ENCODE measurements at places on chromosomes 13 and 19.

DNA sequence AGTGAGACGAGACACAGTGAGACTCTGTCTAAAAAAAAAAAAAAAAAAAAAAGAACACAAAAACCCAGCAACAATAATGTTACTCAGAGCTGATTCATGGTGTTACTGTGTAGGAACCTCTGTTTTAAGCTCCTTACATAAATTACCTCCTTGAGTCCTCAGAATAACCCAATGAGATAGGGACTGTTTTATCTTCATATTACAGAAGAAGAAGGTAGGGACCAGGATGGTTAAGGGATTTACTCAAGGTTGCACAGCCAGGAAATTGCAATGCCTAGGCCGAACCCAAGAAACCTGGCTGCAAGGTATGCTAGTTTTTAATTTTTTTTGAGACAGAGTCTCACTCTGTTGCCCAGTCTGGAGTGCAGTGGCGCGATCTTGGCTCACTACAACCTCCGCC lies 1.5 kb upstream of the DAND5 start:
- DNase-seq: peak; percentile 42

DNA sequence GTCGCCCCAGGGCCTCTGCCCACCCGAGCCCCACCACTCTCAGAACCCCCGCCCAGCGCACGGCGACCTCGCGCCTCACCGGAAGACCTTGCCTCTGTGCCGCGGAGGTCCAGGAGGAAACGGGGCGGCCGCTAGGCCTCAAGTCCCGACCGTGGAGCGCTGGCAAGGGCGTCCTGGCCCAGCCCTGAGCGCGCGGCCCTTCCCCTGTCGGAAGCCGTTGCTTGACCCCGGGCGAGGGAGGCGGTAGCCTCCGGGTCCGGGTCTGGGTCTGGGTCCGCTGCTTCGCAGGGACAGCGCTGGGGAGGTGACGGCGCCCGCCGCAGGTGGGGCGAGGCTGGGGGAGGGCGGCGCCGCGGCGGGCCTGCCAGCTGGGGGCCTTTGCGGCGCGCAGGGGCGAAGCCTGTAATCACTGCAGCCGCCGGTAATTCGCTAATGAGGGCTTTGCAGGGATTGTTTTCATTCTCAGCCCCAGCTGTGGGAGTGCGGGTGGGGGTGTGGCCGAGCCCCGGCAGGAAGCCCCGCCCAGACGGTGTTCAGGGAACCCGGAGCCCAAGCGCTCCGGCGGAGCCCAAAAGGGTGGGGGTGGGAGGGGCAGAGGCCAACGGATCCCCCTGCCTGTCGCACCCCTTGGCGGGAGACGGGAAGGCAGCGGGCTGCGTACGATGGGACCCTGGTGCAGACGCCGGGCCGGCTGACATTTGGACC lies 8.6 kb downstream of the C19orf25 start:
- no peak for DNase-seq

GRCh38 chr19:8576273-8576993 lies 809 bp downstream of the MYO1F start:
- no peak for DNase-seq

- DNase-seq: peak; percentile 48
Measured at GRCh38 chr13:93847162-93847561, 620.6 kb downstream of the GPC6 start.

DNA sequence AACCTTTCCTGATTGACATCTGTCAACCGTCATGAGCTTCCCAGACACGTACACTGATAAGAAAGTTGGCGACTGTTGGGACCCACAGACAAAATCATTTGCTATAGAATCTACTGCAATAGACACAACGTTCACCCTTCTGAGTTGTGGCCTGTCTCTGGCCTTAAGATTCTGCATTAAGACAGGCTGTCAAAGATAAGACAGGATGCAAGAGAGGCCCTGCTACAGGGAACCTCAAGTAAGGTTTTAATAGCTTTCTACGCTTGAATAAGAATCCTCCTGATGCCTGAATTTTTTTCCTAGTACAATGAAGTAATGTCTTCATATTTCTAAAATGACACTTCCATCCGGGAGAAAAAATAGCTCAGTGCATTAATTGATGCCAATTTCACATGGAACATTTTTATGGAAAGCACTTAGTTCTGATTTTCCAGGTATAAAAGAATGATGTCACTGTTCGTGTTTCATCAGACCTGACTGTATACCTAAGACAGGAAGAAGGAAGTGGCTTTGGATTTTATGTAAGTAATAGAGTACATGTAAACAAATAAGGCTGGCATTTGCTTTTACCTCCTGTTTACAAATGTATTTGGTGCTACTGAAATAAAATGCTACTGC lies 275.2 kb upstream of the GPC6 start:
- DNase-seq: peak; percentile 39

DNA sequence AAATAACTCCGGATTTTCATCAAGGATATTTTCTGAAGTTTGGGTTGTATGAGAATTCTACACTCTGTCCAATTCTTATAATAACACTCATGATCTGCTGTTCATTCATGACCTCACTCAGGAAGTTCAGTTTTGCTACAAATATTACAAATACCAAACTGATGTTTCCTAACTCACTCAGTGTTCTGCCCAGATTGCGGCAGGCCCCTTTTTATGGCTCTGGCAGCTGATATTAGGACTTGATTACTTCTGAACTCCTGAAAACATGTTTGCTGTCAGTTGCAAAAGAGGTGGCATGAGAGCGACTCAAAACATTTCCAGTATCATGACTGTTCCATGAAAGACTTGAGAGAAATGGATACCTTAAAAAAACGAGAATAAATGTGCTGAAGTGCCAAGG lies 188.0 kb downstream of the RGCC start:
- peak; percentile 52 for DNase-seq

DNA sequence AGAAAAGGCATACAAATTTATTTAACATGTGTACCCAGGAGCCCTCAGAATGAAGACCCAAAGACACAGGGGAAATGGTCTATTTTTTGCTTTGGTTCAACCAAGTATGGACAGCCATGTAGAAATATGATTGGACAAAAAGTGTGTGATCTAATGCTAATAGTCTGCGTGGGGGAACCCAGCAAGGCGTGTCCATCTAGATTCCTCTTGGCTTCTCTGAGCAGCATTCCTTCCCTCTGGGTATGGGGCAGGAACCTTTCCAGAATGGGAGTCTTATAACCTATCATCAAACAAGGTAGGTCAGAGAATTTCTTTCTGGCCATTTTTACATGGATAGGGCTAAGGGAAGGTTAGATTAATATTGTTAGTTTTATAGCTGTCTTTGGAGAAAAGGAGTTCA lies 698.2 kb downstream of the FGF9 start:
- DNase-seq: no peak

DNA sequence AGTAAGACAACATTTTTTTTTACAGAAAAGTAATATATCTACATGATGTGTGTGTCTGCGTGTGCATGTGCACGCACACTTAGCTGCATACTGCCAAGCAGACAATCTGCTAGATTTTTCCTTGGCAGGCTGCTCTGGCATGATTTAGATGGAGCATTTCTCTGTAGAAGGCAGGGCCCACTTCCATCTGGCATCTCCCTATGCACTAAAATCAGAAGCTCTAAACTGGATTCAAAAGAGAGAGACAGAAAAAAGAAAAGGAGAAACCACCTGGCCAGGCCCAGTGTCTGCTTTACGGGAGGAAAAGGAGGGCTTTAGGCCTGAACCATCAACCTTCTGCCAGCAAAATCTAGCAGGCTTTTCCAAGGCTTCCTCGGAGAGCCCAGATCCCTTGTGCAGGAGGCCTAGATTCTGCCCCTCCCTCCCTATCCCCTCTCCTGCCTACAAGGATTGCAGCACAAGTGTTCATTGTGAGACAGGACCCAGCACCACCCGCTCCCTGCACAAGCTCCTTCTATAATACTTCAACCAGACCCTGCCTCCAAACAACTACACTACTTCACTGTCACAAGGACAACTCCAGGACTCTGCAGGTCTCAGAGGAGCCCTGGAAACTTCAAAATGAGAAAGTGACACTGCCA lies 99.3 kb downstream of the DOCK9 start:
- no peak for DNase-seq

DNA sequence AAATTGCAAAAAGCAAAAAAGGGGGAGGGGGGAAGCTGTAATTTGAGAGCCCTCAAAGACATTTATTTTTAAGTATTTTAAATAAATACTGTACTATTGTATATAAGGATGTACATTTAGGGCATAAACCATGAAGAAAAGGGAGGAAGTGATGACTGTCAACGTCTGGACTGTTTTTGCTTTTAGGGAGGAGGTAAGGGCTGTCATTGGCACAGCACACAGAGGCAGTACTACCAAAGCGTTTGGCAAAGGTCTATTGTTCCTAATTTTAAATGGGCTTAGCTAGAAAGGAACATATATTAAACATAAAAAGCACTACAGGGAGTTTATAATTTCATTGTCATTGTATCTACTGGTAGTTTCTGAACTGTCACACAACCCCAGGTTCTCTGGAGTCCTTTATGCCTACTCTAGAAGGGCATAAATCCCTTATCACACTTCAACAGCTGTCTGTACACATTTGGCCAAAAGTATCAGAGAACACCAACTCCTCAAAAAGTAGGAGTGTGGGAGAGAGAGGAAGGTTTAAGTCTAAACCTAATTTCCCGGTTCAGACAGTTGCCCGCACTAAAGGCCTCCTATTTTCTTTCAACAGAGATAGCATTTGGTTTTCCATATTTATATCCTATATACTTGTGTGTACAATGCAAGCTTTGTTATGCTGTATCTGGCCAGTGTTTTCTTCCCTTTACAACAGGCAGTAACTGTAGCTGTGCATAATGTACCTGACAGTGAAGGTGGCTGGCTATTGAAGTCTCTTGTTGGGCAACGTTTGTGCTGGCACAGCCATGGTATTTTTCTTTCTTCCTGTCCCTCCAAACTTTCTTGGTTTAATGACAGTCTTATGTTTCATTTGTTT lies 406.2 kb downstream of the KLF5 start:
- no peak for DNase-seq

DNA sequence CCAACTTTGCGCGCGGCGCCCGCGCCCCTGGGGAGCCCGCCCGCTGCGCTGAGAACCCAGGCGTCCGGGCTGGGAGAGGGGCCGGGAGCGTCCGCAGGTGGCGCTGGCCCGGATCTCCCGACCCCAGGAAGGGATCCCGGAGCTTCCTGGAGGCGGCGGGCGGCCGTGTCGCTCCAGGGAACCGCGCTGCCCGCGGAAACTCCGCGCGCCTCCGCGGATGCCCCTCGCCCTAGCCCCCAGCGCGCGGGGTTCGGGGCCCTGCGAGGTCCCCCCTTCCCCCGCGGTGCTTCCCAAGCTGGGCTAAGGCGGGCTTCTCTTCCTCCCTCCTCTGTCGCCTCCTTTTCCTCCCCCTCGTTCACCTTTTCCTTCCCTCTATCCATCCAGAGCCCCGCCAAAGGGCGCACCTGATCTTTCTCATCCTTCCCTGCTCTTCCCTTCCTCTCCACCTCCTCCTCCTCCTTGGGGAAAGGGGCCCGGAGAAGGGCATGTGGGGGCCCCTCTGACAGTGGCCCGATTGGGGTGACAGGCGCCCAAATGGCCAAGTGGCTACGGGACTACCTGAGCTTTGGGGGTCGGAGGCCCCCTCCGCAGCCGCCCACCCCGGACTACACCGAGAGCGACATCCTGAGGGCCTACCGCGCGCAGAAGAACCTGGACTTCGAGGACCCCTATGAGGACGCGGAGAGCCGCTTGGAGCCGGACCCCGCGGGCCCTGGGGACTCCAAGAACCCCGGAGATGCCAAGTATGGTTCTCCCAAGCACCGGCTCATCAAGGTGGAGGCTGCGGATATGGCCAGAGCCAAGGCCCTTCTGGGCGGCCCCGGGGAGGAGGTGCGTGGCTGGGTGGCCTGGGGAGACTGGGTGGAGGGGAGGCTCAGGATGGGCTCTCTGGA lies 710 bp downstream of the SHD start:
- DNase-seq: no peak

DNA sequence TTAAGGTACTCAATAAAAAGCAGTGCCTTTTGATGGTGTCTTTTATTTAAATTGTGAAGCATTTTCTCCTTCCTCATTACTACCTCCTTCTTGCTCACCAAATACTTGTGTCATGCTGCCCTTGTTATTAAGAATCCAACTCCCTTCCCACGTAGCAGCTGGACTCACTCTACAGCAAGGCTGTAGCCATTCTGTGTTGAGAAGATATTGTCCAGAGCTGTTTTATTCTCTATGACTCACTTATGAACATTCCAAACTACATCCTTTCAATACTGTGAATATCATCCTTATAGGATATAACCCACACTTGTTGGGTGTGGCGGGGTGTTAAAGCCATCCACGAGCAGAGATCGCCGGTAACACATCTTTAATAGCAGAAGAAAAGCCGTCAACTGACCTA lies 1671.5 kb upstream of the SLC10A2 start:
- DNase-seq: no peak

DNA sequence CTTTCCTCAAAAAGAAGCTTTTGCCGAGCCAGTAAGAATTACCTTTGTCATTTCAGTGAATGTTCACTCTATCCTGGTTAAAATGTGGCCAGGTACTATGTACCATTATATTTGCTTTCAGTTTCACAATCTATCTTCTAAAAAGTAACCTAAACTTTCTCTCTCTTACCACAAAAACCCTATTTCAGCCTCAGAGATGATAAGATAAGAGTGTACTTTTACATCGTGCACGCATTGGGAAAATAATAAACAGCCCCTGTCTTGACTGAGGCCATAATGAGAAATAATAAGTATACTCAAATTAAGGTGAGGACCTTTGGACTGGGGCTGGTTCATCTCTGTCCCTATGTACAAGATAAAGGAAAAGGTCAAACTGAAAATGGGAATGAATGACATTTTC lies 77.7 kb downstream of the ZNF726 start:
- no peak for DNase-seq

- no peak for DNase-seq
Measured at GRCh38 chr13:74625541-74625940, 491.3 kb upstream of the KLF12 start.

DNA sequence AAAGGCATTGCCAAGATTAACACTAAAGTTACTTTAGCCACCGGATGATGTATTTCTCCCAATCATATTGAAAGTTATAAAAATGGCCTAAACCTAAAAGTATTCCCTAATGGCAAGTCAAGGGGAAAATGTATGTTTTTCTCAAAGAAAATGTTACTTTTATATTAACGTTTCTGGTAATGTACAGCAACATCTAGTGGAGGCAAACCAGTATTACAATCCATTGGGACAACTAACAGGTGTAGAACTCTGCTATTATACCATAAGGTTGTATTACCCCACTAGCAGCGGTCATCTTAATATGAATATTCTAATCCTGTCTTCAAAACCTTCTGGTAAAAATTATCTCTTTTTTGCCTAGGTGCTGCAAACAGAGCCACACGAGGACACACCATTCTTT lies 69.2 kb downstream of the ZNF100 start:
- DNase-seq: peak; percentile 33

- no peak for DNase-seq
Measured at GRCh38 chr19:50266896-50267295, 62.3 kb downstream of the KCNC3 start.
